ENCODE measurements at places on chromosomes 16 and 17. TPM values are rescaled to one million over a fixed set of nuclear protein-coding genes. Genes with fewer than 3 reads are reported as not detected.

DNA sequence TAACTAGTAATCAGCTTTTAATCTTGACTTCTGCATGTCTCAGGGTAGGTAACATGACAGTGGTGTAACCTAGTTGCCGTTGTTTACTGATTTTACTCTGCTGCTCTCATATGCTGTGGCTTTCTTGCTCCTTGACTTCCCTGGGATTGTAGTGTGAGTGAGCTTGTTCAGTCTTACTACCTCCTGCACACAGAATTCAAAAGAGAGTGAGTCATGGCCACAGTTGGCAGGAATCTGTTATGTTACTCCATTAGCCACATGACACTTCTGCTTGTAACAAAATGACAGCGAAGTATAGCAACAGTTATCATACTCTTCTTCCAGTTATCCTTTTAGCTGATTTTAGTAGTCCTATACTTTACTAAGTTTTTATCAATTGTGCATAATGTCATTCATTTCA is 18.8 kb downstream of the TNRC6A start:
- DNase-seq = peak; percentile 96

GRCh38 chr16:8278031-8278580 is 312.2 kb downstream of the TMEM114 start:
- DNase-seq = no peak

- no peak for DNase-seq
These were observed 22.3 kb upstream of the ZFPM1 start for GRCh38 chr16:88430524-88431446.

GRCh38 chr16:56874800-56875199 is 9.8 kb downstream of the SLC12A3 start:
- peak; percentile 60 for DNase-seq

- DNase-seq = no peak
These were observed 17.7 kb downstream of the PIMREG start for GRCh38 chr17:6461792-6462524.

- DNase-seq = peak; percentile 38
These were observed 78.7 kb downstream of the CRISPLD2 start for GRCh38 chr16:84898447-84898846.

DNA sequence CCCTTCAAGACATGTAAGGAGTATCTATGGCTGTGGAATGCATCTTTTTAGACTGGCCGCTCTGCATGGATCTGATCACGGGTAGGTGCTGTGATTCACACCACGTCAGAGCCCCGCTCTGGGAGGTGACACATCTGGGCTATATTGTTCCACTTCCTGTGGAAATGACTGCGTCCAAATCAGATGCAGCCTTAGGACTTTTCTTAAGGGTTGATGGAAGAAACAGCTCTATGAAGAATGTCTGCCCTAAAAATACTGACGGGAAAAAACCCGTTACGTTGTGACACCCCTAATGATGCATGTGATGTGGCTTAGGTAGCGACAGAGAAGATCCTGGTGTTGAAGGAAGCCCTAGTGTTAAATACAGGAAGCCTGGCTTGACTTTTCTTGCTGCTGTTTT is 12.2 kb downstream of the BANP start:
- DNase-seq = peak; percentile 82

DNA sequence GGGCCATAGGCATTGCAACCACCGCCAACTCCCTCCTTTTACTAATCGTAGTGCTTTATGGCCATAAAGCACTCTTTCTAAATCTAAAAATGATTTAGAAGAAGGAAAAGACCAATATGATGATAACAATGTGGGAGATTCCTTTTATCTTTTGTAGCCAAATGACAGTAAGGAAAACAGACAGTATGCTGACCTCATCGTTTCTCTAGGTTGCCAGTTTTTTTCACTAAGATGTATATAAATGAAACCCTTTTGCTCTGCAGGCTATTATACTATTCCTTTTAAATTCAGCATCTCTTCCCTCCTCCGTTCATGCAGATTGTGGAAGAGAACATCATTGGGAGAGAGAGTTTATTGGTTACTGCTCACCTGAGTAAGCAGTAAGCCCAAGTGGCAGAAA is 25.3 kb downstream of the OTOA start:
- no peak for DNase-seq

Gene MT1F
- 12.8 TPM for total RNA-seq

Gene TRIM72
- total RNA-seq = not detected

Gene ALOX12B
- total RNA-seq = not detected

Gene MAP1LC3B
- total RNA-seq = 26.0 TPM

Gene WFDC1
- 0.52 TPM for total RNA-seq

Gene MT1A
- total RNA-seq = not detected

Measured in M059J (cell line).